Stimulated activated CD8-positive, alpha-beta memory T cell treated with anti-CD3 and anti-CD28 coated beads, Interleukin-4, amount 100 ng/mL, for 4 hours (primary cell): ENCODE measurements at places on chromosomes 12 and 14.

DNA sequence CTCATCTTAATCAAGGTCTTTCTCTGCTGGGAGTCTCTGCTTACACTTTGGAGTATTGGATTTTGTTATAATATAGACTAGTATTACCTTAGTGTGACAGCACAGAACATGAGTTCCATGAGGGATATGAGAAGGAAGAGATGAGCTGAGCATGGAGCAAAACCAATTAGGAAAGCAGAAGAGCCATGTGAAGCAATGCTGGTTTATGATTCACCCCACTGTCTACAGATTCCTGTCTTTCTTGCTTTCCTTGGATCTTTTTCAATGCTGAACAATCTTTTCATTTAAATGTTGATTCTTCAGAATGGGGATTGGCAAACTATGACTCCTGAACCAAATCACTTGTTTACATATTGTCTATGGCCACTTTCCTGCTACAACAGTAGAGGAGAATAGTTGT lies 70.4 kb upstream of the KITLG start:
- DNase-seq, result no peak

DNA sequence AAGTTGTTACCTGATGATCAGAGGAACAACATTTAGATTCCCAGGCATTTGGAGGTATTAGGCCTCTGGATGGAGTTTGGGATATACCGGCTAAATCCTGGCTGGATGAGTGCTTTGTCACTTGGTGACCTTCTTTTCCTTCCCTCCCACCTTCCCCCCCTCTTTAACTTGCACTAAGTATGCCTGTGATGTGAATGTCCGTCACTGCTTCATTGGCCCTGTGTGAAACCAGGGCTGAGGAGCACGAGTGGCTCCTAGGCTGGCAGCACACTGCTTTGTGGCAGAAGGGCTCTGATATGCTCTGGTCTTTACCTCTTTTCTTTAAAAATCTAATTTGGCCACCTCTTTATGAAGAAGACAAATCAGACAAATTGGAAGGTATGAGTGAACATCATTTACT lies 95.7 kb downstream of the ESR2 start:
- no peak for DNase-seq

DNA sequence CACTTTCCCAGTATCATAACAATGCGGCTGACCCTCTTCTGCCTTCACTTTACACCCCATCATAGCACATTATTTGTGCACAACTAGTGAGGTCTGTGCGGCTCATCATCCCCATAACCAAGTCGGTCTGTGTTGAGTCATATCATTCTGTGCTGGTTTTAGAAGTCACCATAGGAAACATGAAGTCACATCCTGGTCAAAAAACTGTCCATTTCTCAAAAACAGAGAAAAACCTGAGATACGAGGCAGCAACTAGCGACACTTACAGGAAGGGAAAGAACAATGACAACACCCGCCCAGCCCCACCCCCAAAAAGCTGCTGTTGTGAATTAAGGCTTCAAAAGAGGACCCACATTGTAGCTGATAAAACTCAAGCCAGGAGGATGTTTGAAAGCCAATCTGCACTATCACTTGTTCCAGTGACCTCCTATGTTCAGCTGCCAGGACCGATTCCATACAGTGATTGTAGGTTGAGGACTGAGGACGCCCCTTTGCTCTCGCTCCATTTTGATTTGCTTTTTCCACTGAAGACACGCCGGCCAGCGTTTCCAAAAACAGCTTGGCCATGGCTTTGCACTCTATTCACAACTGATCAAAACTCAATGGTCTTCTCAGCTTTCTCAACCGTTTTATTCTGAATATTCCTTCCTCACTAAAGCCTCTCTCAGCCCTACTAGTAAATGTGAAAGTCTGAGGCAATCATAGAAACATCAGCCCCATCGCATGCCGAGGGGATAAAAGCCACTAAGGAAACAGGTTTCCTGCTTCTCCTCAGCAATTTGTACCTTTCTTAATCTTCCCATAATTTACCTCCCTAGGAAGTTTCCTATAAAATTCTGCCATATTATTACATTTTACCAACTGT lies 87.5 kb downstream of the DUSP16 start:
- peak; percentile 17 for DNase-seq

- DNase-seq, result no peak
These were observed 104.4 kb upstream of the ATF7IP start for GRCh38 chr12:14261096-14261495.

- no peak for DNase-seq
These were observed 39.8 kb upstream of the NUAK1 start for GRCh38 chr12:106178562-106178961.

DNA sequence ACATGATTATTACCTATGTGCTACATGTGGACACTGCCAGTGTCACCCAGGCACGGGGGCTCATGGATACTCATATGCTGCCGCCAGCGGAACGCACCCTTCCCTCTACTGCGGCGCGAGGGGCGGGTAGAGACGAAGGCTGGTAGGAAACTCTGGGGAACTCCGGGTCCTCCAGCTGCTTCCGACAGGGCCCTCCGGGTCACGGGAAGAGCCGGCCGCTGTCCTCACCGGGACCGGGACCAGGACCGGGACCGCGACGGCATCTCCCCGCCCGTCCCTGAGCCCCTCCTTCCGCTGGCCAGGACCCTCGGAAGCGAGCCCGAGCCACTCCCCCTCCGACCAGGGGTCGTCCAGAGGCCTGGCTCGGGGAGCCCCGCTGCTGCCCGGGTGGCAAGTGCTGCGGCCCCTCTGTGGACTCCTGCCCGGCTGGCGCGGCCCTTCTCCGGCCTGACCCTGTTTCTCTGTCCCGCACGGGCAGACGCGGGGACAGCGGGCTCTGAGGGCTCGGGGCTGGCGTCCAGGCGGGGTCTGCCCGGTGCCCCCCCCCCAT lies 209.6 kb downstream of the ADGRD1 start:
- DNase-seq, result no peak

DNA sequence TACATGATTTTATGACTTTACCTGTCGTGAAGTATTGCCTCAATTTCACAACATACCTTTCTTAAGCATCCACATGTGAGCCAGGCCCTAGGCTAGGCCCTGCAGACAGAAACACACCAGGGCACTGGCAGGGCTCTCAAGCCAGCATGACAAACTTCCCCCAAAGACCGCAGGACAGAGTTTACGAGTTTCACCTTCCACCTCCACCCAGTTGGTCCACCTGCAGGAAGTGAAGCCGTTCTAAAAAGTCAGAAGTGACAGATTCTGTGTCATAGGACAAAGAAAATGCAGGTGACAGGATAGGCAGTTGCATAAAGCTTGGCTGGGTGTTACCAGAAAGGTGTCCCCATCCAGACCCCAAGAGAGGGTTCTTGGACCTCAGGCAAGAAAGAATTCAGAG lies 382.3 kb downstream of the PCNX1 start:
- no peak for DNase-seq

- DNase-seq, result no peak
These were observed 331.2 kb upstream of the FBXO33 start for GRCh38 chr14:39763402-39763890.

DNA sequence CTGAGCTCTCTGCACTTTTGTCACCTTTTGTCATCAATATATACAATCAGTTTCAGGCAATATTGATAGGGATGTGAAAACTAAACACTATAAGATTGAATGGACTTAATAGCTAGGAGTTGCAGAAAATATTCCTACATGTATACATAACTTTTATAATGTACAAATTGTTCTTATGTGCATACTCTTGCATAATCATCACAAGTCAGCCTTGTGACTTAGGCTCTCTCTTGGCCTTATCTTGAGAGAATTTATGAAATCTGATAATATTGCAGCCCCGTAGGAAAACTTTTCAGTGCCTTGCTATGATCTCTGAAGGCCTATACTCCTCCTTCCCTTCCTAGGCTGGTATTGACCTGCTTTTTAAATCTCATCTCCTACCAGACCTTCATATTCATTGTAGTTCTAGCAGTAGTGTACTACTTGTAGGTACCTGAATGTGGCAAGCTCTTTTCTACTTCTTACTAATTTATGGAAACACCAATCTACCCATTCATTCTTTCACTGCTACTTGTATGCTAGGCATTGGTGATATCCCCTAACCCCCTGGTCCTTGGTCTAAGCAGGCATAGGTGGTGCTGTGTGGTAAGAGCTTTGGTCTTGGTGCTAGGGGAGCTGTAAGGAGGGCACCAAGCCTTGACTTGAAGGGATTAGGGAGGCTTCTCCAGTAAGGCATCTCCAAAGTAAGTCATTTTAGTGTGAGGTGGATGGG lies 100.0 kb downstream of the PRKCH start:
- DNase-seq, result no peak

DNA sequence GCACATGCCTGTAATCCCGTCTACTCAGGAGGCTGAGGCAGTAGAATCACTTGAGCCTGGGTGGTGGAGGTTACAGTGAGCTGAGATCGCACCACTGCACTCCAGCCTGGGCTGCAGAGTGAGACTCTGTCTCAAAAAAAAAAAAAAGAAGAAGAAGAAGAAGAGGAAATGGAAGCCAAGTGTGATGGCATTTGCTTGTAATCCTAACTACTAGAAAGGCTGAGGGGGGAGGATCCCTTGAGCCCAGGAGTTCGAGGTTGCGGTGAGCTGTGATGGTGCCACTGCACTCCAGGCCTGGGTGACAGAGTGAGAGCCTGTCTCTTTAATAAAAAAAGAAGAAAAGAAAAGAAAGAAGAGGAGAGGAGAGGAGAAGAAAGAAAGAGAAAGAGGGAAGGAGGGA lies 52.1 kb downstream of the LGMN start:
- no peak for DNase-seq

- DNase-seq, result no peak
These were observed 58.7 kb downstream of the TESC start for GRCh38 chr12:117040496-117040895.

DNA sequence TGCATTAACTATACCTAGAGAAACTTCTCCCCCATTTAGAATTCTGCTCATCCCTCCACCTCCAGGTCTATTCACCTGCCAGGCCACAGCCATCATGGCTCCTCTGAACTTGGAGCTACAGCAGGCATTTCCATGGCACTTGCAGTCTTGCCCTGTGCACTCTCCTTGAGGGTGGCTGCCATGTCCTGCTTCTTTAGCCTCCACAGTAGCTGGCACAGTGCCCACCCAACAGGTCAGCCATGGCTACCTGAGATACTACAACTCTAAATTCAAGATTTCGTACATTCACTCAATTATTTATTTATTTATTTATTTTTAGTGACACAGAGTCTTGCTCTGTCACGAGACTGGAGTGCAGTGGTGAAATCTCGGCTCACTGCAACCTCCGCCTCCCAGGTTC lies 46.5 kb downstream of the GCH1 start:
- DNase-seq, result no peak

DNA sequence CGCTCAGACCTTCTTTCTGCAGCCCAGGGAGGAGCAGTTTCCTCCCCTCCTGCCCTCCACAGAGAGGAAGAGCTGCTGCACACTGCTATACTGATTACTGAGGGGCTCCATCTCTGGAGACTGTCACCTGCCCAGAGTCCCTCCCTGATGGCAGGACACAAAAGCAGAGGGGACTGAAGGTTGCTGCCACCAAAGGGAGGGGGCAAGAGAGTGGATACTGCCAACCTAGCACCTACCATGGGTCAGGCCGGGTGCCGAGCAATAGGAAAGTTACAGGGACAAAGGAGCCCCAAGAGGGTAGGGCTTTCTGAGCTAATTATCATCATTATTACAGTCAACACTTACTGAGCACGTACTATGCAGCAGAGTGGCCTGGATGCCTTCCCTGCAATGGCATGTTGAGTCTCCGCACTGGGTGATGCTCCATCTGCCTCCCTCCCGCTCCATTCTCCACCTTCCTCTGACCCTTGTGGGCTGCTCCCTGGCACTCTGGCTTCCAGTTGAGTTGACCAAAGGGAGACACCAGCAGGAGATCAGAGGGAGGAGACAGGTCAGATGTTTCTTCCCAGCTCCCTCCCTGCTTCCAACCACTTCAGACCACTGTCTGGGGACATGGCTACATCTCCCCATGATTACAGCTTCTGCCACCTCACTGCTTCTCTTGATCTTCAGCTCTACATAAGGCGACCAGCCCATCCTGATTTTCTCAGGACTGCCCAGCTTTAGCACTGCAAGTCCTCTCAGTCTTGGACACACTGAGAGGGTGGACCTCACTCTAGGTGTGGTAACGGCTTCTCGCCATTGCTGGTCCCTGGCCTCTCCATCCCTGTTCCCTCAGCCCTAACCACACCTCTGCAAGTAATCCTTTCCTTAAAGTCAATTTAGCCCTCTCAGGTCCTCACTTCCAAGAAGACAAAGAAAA lies 2.6 kb upstream of the KRT79 start:
- no peak for DNase-seq

- no peak for DNase-seq
These were observed 623.4 kb downstream of the DIO2 start for GRCh38 chr14:79587875-79588274.

DNA sequence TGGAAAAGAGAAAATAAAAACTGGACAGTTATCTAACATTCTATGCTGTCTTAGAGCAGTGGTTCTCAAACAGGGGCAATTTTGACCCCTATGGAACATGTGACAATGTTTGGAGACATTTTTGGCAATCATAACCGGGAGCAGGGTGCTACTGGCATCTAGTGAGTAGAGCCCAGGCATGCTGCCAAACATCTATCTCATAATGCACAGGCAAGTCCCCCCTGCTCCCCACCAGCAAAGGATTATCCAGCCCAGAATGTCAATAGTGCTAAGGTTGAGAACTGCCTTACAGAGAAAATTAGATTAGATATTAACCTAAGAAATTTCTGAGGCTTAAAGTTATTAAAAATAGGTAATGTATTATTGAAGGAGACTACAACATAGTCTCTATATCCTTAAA lies 22.9 kb upstream of the CATSPERB start:
- no peak for DNase-seq

DNA sequence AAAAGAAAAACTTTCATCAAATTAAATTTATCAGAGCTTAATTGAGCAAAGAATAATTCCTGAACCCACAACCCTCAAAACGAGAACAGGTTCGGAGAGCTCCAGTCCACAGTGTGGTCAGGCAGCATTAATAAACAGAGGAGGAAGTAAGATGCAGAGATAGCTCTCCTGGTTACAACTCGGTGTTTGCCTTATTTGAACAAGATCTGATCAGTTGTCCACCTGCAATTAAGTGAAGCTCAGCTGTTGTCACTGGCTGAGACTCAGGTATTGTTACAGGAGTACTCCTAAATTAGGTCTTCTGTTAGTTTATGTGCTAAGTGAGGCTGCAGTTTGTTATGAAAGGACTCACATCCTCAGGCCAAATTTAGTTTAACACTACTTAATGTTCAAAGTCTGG lies 451.4 kb upstream of the PDE3A start:
- no peak for DNase-seq
